Retina (tissue), 1 donor: ENCODE measurements at places on chromosomes 7 and 10.

- DNase-seq: peak; percentile 36
Measured at GRCh38 chr7:73701357-73701995, 18.0 kb downstream of the STX1A start.

GRCh38 chr10:47438857-47439474 lies 44.9 kb downstream of the ANXA8 start:
- no peak for DNase-seq

GRCh38 chr10:74097776-74098175 lies 52.9 kb downstream of the AP3M1 start:
- DNase-seq: no peak

DNA sequence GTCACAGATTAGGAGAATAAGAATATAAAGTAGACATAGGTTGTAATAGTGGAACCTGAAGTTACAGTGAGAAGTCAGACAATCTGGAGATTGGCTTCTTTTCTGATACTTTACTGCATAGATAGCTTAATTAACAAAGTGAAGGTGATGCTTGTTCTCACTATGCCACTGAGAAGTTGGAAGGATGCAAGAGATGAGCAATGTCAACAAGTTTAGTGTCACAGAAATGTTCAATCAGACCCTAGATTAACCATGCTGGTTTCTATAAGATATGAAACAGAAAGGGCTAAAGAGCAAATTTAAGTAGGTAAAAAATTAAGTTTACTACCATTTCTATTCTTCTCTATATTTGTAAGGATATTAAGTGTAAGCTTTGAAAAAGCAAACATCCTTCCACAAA lies 838.6 kb upstream of the SORCS1 start:
- no peak for DNase-seq

- no peak for DNase-seq
Measured at GRCh38 chr7:30445770-30446169, 32.8 kb downstream of the NOD1 start.

- no peak for DNase-seq
Measured at GRCh38 chr7:123745437-123745836, 3.4 kb downstream of the WASL start.

- peak; percentile 34 for DNase-seq
Measured at GRCh38 chr7:22251281-22251680, 105.7 kb downstream of the RAPGEF5 start.

DNA sequence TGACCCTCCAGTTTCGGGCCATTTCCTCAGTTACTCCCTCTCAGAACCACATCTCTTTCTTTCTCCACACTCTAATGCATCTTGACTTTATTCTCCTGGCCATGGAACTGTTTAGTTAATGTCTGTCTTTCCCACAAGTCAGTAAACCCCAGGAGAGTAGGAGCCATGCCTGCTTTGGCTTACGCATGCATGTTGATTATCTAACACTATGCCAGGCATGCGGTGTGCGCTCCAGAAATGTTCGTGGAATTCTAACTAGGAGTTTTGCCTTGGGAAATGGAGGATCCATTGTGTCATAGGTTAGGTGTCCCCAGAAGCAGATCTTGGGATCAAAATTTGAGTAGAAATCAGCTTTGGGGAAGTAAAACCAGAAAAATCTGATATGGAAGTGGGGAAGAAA lies 308.9 kb downstream of the GRID1 start:
- no peak for DNase-seq

DNA sequence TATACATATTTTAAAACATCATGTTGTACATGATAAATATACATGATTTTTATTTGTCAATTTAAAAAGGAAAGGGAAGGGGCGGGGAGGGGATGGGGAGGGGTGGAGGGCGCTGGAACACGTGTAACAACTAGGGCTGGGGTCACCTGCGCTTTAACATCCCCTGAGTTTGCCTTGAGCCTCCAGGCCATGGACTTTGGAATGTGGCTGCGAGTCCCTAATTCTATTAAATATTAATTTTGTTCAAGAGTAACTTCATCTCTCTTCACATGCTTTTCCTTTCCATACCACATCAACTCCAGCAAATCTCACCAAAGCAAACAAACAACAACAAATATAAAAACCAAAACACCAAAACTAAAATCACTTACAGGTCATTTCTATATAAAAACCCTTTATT lies 10.6 kb downstream of the IFIT5 start:
- no peak for DNase-seq

GRCh38 chr10:63105225-63106110 lies 27.7 kb upstream of the NRBF2 start:
- DNase-seq: no peak

DNA sequence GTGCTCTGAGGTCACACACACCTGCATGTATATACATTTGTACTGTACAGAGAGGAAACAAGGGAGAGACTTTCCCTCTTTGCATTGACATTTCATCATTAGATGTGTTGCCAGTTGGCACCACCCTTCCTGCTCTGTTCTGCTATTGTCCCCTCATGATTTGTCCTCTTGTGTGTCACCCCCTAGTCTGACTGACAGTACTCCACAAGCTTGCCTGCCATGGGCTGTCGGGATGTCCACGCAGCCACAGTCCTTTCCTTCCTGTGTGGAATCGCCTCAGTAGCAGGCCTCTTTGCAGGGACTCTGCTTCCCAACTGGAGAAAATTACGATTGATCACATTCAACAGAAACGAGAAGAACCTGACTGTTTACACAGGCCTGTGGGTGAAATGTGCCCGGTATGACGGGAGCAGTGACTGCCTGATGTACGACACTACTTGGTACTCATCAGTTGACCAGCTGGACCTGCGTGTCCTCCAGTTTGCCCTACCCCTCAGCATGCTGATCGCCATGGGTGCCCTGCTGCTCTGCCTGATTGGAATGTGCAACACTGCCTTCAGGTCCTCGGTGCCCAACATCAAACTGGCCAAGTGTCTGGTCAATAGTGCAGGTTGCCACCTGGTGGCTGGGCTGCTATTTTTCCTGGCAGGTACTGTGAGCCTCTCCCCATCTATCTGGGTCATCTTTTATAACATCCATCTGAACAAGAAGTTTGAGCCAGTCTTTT lies 9.4 kb downstream of the CLDN12 start:
- no peak for DNase-seq

GRCh38 chr10:113060201-113061053 lies 110.4 kb downstream of the TCF7L2 start:
- DNase-seq: peak; percentile 65

DNA sequence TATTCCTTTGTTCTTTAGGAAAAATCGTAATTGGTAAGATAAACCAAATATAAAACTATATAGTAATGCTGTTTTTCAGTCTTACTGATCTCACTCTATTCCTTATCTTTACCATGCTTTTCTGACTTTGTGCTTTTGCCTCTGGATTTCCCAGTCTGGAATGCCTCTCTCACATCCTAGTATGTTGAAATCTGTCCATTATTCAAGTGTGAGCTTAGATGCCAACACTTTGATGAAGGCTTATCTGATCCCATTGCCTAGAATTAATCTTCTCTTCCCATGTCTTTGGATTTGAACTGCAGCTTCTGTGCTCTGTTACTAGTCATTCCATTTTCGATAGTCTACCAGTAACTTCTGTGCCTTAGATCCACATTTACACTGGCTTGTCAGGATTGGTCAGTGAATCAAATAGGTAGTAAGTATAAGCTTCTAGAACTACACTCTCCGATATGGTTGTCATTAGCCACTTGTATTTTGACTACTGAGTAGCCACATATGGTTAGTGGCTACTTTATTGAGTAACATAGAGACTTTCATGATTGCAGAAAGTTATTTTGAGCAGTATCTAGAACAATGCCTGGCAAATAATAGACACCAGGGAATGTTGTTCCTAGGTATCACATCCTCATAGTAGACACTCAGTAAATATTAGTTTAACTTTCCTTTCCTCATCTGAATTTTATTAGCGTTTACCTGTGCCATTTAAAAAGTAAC lies 92.9 kb downstream of the BMPR1A start:
- DNase-seq: no peak

DNA sequence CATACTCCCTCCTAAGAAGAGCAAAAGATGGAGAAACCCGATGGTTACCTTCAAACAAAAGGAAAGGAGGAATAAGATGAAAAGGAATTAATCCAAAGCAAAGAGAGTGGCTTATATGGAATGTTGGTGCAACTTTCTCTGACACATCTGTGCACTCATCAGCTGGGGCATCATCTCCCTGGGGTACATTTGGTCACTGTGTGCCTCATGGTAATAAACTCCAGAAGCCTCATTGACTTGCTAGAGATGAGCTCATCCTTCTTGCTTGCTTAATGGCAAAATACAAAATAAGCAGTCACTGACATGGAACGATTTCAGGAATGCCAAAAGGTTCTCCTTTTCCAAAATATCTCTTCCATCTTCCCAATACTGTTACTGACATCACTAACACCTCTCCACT lies 22.5 kb downstream of the CAV1 start:
- no peak for DNase-seq

GRCh38 chr10:104120903-104121484 lies 977 bp upstream of the SFR1 start:
- no peak for DNase-seq

- DNase-seq: no peak
Measured at GRCh38 chr10:129745186-129745750, 218.8 kb downstream of the EBF3 start.

DNA sequence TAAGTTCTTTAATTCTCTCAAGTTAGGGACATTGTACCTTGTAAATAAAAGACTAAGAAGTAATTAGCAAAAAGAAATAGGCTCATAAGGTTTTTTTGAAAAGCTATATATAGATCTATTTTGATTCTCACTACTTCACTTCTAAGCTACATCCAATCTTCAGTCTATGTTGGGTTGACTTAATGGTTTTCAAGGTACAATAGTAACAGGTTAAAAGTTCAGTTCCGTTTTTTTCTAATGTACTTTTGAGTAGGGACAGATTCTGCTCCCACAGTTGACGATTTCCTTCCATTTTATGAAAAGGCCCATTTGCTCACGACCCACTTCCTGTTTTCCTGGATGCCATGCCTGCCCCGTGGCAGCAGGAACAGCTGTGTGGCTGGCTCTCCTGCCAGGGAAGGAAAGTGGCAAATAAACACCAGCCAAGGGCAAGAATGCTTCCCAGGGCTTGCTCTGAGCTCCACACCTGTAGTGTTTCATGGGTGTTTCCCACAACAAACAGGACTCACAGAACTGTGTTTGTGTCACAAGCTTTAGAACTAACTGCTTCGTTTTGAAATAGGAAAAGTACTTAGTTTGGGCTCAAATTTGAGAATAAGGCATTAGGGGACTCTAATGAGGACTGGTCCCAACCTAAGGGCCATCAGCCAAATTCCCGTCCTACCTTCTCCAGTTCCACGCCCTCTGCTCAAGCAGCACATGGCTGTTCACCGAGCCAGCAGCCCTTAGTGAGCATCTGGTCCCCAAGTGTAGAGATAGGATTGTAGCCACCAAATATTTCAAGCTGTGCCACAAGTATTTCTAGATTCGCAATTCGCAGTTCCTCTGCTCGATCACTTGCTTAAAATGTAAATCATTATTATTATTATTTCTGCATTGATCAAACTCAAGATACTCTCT lies 240.7 kb downstream of the COBL start:
- no peak for DNase-seq

- no peak for DNase-seq
Measured at GRCh38 chr7:135704074-135704473, 23.9 kb downstream of the SLC13A4 start.

- no peak for DNase-seq
Measured at GRCh38 chr10:127186813-127187212, 9.6 kb downstream of the INSYN2A start.

- no peak for DNase-seq
Measured at GRCh38 chr10:7553531-7553930, 113.2 kb downstream of the ITIH5 start.

DNA sequence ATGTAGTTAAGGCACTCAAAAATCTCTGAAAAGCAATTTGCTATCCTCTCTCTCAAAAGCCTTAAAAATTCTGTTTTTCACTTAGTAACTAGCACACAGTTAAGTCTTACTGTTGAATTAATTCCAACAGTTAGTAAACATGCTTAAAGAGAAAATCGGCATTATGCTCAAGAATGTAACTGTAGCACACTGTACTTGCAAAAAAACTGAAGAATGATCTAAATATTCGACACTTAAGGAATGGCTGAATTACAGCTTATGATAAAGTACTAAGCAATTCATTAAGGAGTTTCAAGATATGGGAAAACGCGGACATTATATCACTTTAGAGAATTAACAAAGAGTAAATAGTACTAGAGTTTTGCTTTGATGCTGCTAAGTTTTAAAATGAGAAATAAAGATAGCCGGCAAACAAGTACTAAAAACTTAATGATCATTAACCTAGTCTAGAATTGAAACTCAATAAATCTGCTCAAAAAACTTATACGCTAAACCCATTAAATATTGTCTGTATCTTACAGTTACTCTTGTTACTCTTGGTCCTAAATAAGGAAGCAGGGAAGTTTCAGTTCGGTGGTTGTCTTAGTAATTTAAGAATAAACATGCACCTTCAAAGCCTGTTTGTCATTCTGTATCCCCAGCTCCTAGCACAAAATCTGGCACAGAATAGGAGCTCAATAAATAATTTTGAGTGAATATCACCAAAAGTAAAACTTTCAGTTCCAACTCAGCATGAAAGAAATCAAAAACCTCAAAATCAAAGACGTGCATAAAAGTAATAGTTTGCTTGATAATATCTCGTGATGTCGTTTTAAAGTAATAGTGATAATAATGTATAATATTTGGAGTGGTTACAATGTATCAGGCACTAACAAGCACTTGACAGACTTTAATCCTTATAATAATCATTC lies 1.2 kb downstream of the TRDMT1 start:
- no peak for DNase-seq

DNA sequence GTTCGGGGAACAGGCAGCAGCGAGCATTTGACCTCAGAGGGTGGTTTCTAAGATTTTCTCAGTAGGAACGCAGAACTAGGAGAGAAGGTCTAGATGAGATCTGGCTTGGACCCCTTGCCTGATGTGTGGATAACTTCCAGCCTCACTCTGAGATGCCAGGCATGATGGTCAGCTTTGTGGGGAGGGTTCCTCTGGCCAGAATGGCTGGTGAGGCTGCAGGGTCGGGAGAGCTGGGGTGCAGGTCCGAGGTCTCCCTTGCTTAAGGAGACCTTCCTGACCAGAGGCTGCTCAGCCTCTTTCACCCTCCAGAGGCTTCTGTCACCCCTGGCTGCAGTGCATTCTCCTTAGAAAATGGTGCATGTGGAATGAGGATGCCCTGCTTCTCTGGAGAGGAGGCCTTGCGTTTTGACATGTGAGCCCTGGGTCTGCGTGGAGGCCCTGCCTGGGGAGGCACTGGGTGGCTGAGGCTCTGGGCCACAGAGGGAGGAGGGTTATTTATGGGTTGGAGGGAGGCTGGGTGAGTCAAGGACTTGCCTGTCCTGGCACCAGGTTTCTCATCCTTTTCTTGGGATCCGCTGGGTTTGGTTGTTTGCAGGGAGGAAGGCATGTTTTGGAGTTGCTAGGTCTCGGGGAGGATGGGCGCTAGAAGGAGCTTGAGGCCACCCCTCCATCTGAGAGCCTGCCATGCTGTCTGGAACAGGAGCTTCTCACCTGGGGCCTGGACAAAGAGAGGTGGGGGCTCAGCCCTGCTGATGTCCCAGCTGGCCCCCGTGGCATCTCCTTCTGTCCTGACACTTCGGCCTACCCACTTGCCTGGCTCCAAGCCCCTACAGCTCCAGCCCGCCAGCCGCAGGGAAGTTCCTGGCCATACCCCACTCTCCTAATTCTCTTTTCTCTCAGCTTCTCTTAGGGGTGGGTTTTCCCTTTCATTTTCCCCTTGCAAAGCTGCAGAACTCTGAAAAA lies 3.9 kb downstream of the FAM241B start:
- DNase-seq: no peak

GRCh38 chr10:124612611-124613498 lies 131.3 kb downstream of the FAM53B start:
- no peak for DNase-seq
